ENCODE measurements at places on chromosomes 3 and 15. TPM values are rescaled to one million over a fixed set of nuclear protein-coding genes. Genes with fewer than 3 reads are reported as not detected.
A peak's percentile ranks its signal among the peaks of the same experiment; 100 is the strongest.

Gene RFX7
- 28.7 TPM for total RNA-seq

DNA sequence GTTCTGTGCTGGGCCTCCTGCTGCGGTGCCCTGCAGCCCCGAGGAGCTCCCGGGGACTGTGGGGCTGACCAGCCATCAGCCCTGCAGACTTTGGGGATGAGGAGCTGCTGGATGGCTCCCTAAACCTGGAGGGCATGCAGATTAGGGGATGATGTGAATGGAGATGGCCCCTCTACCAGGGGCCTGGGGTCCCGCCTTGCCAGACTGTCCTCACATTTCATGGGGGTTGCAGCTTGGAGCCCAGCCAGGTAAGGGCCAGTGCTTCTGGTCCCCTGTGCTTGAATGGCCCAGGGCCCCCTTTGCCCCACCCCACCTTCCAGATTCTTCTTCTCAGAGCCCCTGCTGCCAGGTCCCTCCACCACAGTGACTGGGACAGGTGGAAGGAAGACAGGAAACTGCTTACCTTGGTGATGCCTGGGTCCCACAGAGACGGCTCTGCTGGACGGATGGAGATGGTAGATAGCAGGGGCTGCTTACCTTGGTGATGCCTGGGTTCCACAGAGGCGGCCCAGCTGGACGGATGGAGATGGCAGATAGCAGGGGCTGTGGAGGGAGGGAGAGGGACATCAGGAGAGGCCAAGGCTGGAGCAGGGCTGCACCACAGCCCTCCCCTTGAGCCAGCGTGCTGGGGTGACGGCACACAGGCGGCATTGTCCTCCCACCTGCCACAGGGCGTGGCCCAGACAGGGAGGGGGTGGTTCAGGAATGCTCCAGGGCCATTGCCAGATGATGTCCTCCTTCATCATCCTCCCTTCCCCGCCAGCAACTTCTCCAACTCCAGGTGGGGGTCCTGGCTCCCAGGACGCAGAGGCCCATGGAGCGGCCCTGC is at the start of gene SPTBN5:
SPTBN5 (minus strand) TSS at position 632 of the 829 bp plus-strand sequence; CDS start at position 76, 556 bp downstream.
- no peaks in the 10 kb centered on the region for H3K36me3 ChIP-seq
- DNase-seq = no peak
- H3K4me3 ChIP-seq = peak within 1 kb of the TSS; percentile 39
- H3K4me1 ChIP-seq = peaks cover 22% of the 10 kb centered on the region

Gene ARGFX
- total RNA-seq = not detected

GRCh38 chr15:66897971-66898370 is 167.4 kb upstream of the SMAD3 start:
- H3K27me3 ChIP-seq = no peaks in the 10 kb centered on the region
- H3K4me1 ChIP-seq = no peaks in the 10 kb centered on the region
- H3K36me3 ChIP-seq = no peaks in the 10 kb centered on the region
- DNase-seq = no peak
- H3K27ac ChIP-seq = no peak overlapping the region

GRCh38 chr3:155001289-155002010 is 78.7 kb upstream of the MME start:
- H3K27ac ChIP-seq = no peak overlapping the region
- no peak for DNase-seq
- no peak overlapping the region for H3K4me3 ChIP-seq

Gene ITIH4
- 41.0 TPM for total RNA-seq

- no peak for DNase-seq
- H3K4me1 ChIP-seq = no peaks in the 10 kb centered on the region
- no peak overlapping the region for H3K4me3 ChIP-seq
- no peak overlapping the region for H3K27ac ChIP-seq
- no peaks in the 10 kb centered on the region for H3K36me3 ChIP-seq
- no peaks in the 10 kb centered on the region for H3K27me3 ChIP-seq
Measured at GRCh38 chr3:48830715-48831114, 17.0 kb downstream of the PRKAR2A start.

DNA sequence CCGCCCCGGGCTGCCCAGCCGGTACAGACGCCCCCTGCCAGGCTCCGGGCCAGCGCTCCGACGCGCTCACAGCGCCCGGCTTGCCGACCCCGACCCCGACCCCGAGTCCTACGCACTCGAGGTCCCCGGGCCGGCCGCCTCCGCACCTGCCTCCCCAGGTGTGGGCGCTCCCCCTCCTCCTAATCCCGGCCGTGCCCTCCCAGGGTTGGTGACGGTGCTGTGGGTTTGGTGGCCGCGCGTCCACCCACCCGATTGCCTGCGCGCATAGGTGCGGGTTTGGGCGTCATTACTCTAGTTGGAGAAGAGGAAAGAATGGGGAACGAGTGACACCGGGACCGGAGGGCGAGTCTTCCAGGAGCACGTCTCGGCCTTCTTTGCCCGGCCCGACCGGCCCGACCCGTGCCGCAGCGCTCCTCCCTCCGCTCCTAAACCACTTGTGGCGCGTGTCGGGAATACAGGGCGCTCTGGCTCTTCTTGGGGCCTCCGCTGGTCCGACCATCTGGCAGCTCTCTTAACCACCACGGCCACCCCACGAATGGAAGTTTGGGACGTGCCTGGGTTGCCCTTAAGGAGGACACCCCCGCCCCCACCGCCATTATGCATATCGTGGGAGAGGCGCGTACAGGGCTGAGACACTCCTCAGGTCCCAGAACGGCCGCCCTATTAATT is 810 bp upstream of the THRB start:
- no peak overlapping the region for H3K27ac ChIP-seq
- peaks cover 23% of the 10 kb centered on the region for H3K27me3 ChIP-seq
- H3K4me1 ChIP-seq = no peaks in the 10 kb centered on the region
- no peak overlapping the region for H3K4me3 ChIP-seq

DNA sequence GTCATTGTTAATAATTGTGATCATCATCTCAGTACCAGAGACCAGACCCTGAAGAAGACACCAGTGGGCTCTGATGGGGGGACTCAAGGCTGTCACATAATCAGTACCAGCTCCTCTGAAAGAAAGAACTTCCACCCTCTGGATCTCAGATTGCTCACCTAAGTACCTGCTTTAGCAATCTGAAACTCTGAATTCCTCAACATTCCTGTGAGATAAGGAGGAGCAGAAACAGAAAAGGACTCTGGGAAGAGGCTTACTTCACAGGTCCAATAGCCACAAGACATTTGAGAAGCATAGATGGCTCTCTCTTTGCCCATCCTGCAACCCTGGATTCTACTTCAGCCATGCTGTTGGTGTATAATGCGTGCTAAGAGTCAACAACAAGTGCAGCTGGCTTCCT is 44.0 kb upstream of the OXTR start:
- H3K27ac ChIP-seq = no peak overlapping the region
- H3K36me3 ChIP-seq = no peaks in the 10 kb centered on the region
- no peak for DNase-seq
- H3K4me3 ChIP-seq = no peak overlapping the region
- H3K27me3 ChIP-seq = no peaks in the 10 kb centered on the region

Gene PLOD2
- total RNA-seq = 0.53 TPM

Data from T-cell (primary cell).